ENCODE measurements at places on chromosomes 16 and 17. TPM values are rescaled to one million over a fixed set of nuclear protein-coding genes. Genes with fewer than 3 reads are reported as not detected.
A peak's percentile ranks its signal among the peaks of the same experiment; 100 is the strongest.

Gene RHBDF2
- polyA plus RNA-seq: 4.9 TPM

Gene FOXL1
- polyA plus RNA-seq: 0.31 TPM

Gene ASB16
- polyA plus RNA-seq: 0.48 TPM

Gene TEX19
- polyA plus RNA-seq: not detected

Gene TBC1D3K
- not detected for polyA plus RNA-seq

Gene CD300LB
- polyA plus RNA-seq: 0.30 TPM

Gene EXOC3L1
- polyA plus RNA-seq: 0.71 TPM

Gene SPAG7
- polyA plus RNA-seq: 82.9 TPM

Gene CDR2L
- polyA plus RNA-seq: 5.6 TPM

DNA sequence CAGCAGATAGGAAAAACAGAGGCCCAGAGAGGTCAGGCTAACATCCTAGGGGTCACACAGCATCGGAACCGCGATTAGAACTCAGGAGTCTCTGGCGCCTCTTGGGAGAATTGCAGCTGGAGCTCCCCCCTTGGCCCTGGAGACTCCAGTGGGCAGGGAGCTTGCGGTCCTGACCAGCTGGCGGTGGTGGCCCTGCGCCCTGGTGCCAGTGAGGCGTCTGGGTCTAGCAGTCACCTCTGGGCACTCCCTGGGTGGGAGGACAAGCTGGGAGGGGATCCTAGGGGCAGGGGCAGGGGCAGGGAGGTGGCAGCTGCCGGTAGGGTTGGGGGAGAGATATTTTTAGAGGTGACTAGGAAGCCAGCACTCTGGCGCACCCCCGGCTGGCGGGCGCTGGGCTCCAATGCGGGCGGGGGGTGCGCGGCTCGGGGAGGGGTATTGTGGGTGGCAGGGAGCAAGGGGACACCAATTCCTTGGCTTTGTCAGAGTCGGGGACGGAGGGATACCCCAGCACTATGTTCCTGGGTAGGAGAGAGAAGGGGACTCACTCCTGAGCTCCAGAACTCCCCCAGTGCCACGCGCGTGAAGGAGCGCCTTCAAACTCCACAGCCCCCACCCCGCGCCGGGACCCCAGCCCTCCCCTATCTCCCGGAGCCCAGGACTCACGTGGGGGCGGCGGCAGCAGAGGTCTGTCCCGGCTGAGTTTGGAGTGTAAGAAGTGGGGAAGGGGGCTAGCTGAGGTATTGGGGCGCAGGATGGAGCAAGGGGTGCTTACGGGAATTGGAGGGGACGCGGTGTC is 584 bp downstream of the PHOSPHO1 start:
- H3K27me3 ChIP-seq: peaks cover 2% of the 10 kb centered on the region
- DNase-seq: no peak
- H3K4me1 ChIP-seq: peaks cover 8% of the 10 kb centered on the region
- no peak overlapping the region for H3K4me3 ChIP-seq

GRCh38 chr16:51442141-51442870 is 291.2 kb upstream of the SALL1 start:
- H3K27me3 ChIP-seq: peaks cover 20% of the 10 kb centered on the region
- no peak overlapping the region for H3K27ac ChIP-seq
- no peak for DNase-seq
- no peaks in the 10 kb centered on the region for H3K4me1 ChIP-seq

- H3K4me1 ChIP-seq: no peaks in the 10 kb centered on the region
- peak overlapping the region; percentile 29 for H3K4me3 ChIP-seq
- H3K27me3 ChIP-seq: no peaks in the 10 kb centered on the region
- peak; percentile 60 for DNase-seq
Observed at GRCh38 chr17:21573961-21574610, 118.2 kb upstream of the KCNJ18 start.

DNA sequence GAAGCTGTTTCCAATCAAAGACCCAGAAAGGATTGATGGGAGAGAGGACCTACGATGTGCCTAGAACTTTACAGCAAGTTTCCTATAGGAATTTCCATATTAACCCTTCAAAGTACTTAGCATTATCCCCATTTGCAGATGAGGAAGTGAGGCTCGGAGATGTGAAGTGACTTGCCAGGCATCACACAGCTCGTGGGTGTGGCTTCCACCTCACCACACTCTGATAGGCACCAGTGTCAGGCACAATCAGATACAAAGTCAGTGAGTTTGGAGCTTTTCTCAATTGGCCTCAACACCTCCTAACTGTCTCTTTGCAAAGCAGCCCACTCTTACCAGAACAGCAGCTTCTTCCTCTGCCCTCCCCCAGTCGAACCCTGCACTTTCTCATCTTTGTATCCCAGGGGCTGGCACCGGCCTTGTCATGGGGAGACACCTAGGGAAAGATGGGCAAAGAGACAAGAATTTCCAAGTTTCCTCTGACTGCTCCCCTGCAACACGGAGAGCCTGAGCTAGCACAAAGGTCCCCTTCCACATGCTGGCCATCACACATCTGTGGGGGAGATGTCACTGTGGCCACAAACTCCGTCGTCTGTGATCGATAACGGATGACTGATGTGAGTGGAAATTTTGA is 37.4 kb upstream of the CCL1 start:
- no peak overlapping the region for H3K4me3 ChIP-seq
- no peaks in the 10 kb centered on the region for H3K27me3 ChIP-seq
- H3K4me1 ChIP-seq: no peaks in the 10 kb centered on the region
- H3K36me3 ChIP-seq: no peaks in the 10 kb centered on the region
- no peak for DNase-seq

DNA sequence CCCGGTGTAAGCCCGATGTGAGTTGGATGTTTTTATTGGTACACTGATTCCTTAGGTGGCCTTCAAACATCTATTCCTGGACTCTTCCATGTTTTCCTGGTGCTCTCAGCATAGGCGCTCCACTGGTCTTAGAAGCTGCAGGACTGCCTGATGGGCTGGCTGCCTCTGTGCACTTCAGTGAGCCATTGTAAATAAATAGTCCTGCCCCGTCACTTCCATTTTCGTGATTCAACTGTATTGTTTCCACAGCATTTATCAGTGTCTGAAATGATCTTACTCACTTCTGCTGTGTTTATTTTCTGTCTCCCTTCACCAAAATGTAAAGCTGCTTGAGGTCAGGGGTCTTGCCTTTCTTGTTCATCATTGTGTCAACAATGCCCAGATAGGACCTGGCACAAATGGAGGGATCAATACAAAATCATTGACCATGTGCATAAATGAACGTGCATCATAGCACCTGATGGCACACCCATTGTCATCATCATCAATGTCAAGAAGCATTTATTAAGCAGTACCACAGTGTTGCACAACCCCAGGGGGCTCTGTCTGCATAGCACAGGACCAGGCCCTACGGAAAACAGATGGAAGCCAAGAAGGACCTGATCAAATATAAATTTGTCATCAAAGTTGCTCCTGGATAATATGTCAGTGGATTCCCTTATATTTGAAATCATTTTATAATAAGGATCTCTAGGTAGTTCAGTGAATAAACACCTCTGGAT is 66.6 kb upstream of the CPHXL start:
- no peaks in the 10 kb centered on the region for H3K36me3 ChIP-seq
- H3K4me1 ChIP-seq: no peaks in the 10 kb centered on the region
- H3K27me3 ChIP-seq: no peaks in the 10 kb centered on the region
- H3K4me3 ChIP-seq: no peak overlapping the region
- DNase-seq: no peak

- H3K27me3 ChIP-seq: no peaks in the 10 kb centered on the region
- no peaks in the 10 kb centered on the region for H3K36me3 ChIP-seq
- no peak for DNase-seq
- no peak overlapping the region for H3K27ac ChIP-seq
- H3K4me1 ChIP-seq: no peaks in the 10 kb centered on the region
Observed at GRCh38 chr17:46733837-46734475, 84.5 kb downstream of the WNT3 start.

DNA sequence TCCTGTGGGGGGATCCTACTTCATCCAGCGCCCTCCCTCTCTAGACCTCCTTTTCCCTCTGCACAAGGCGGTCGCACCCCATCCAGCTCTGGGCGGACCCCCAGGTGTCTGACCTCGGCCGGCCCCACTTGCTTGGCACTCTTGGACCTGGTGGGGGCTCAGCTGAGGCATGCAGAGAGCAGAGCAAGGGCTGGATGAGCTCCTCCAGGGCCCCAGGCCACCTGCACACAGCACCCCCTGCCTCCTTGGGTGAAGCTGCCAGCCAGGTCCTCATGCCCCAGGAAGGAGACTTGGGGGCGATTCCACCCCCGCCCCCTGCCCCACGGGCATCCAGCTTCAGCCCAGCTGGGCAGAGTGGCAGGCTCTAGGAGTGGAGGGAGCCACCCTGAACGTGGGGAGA is 159.4 kb upstream of the GSE1 start:
- H3K36me3 ChIP-seq: no peaks in the 10 kb centered on the region
- no peak overlapping the region for H3K27ac ChIP-seq
- no peaks in the 10 kb centered on the region for H3K27me3 ChIP-seq
- no peaks in the 10 kb centered on the region for H3K4me1 ChIP-seq

GRCh38 chr17:44279666-44280391 is 11.9 kb upstream of the SLC4A1 start:
- H3K27me3 ChIP-seq: no peaks in the 10 kb centered on the region
- peaks cover 20% of the 10 kb centered on the region for H3K4me1 ChIP-seq
- H3K36me3 ChIP-seq: no peaks in the 10 kb centered on the region
- H3K4me3 ChIP-seq: no peak overlapping the region

- no peaks in the 10 kb centered on the region for H3K4me1 ChIP-seq
- H3K27me3 ChIP-seq: no peaks in the 10 kb centered on the region
- no peak overlapping the region for H3K27ac ChIP-seq
- DNase-seq: no peak
- no peak overlapping the region for H3K4me3 ChIP-seq
Observed at GRCh38 chr17:16322636-16323035, 30.6 kb downstream of the CENPV start.

DNA sequence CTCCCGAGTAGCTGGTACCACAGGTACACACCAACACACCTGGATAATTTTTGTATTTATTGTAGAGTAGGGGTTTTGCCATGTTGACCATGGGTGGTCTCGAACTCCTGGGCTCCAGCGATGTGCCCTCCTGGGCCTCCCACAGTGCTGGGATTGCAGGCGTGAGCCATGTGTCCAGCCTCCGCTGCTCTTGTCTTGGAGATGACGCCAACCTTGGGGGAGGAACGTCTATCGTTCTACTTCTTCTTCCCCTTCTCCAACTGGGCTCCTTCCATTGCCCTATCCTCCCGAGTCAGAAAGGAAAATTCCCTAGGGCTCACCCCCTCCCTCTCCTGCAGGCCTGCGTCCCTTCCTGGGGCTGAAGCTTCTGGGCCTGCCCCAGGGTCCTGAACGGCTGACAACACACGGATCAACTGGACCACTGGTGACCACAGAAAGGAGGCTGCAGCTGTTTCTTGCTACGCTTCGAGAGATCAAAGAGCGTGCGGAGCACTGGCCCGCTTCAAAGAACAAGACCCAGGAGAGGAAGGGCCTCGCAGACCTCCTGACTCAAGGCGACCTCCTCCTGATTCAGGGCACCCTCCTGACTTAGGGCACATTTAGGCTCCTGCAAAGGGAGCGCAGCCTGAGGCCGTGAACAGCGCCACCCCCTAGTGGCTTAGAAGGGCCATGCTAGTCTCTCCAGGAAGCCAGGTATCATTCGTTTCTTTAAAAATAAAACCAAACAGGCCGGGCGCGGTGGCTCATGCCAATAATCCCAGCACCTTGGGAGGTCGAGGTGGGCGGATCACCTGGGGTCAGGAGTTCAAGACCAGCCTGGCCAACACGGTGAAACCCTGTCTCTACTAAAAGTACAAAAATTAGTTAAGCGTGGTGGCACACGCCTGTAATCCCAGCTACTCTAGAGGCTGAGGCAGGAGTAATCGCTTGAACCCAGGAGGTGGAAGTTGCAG is 48.5 kb upstream of the HELZ start:
- H3K4me3 ChIP-seq: no peak overlapping the region
- peaks cover 12% of the 10 kb centered on the region for H3K4me1 ChIP-seq
- H3K27me3 ChIP-seq: no peaks in the 10 kb centered on the region

GRCh38 chr17:5429191-5429887 is 9.4 kb downstream of the RPAIN start:
- H3K4me1 ChIP-seq: no peaks in the 10 kb centered on the region
- H3K4me3 ChIP-seq: no peak overlapping the region
- no peaks in the 10 kb centered on the region for H3K27me3 ChIP-seq
- no peak overlapping the region for H3K27ac ChIP-seq

DNA sequence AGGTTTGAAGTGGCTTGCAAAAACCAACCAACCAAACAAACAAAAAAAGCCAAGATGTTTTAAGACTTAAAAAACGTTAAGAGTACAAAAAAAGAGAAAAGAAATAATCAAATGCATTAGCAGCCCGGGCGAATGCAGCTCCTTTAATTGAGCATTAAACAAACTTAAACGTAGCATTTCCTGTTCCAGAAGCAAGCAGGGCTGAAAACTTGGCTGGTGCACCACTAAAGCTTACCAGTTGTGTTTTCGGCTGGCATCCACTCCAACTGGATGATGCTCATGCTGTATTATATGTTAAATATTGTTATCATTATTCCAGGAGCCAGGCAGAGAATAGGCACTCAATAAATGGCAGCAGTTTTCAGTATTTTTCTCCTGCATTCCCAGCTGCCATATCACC is 45.1 kb downstream of the IRX6 start:
- no peaks in the 10 kb centered on the region for H3K4me1 ChIP-seq
- H3K27me3 ChIP-seq: peaks cover 18% of the 10 kb centered on the region
- DNase-seq: no peak
- no peaks in the 10 kb centered on the region for H3K36me3 ChIP-seq

DNA sequence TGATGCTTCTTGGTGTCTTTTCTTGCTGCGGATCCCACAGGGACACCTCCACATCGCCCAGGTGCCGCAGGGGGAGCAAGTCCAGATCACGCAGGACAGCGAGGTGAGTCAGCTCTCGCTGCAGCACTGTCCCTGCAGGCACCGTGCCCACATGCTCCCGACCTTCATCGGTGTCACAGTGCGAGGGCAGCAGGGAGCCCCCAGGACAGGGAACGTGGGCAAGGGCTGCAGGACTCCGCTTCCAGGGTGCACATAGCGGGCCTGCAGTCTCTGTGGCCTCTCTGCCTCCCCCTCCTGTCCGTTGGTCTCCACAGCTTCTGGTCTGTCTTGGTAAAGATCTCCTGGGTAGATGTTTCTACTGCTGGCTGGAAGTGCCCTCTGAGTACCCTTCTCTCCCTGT is 84.1 kb downstream of the BANP start:
- no peaks in the 10 kb centered on the region for H3K36me3 ChIP-seq
- H3K4me3 ChIP-seq: no peak overlapping the region
- no peak overlapping the region for H3K27ac ChIP-seq
- no peaks in the 10 kb centered on the region for H3K27me3 ChIP-seq
- H3K4me1 ChIP-seq: no peaks in the 10 kb centered on the region
- no peak for DNase-seq

DNA sequence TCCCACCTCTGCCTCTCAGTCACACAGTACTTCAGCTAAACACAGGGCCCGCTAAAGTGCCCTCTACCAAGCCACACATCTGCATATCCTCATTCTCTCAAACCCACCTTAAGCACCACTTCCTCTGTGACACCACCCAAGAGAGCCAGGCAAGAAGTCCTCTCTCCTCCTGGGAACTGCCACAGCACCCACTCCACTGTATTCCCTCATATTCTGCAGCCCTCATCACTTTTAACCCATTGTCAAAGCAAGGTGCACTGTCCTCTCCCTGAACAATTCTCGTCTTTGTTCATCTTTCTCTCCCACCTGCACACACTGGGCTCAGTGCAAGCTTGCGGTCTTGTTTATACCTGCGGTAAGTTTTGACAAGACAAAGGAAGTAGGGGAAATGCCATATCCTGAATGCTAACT is 13.6 kb downstream of the CHD9 start:
- H3K36me3 ChIP-seq: no peaks in the 10 kb centered on the region
- no peaks in the 10 kb centered on the region for H3K27me3 ChIP-seq
- no peak overlapping the region for H3K4me3 ChIP-seq

Measured in adrenal gland (tissue), 19 donors.